ENCODE measurements at places on chromosomes 12 and 14. TPM values are rescaled to one million over a fixed set of nuclear protein-coding genes. Genes with fewer than 3 reads are reported as not detected.

The C1S gene
- total RNA-seq: 3.0 TPM

DNA sequence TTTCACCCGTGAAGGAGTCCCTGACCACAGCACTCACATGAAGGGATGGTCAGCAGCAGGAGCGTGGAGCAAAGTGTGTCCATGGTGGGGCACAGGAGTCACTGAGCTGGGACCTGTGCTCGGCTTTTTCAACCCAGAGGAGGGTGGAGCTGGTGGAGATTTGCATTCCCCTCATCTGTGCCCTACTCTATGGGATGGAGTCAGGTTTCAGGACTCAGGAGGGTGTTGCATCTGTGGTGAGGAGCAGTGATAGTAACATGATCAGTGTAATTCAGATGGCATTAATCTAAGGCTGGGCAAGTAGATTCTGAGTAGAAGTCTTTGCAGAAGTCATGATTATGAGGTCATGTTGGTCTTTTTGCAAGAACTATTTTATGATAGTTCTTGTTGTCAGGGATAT is 511.9 kb downstream of the TMEM121 start:
- no peak for DNase-seq

The CCDC177 gene
- 0.07 TPM for total RNA-seq

The ACSS3 gene
- total RNA-seq: 19.4 TPM

DNA sequence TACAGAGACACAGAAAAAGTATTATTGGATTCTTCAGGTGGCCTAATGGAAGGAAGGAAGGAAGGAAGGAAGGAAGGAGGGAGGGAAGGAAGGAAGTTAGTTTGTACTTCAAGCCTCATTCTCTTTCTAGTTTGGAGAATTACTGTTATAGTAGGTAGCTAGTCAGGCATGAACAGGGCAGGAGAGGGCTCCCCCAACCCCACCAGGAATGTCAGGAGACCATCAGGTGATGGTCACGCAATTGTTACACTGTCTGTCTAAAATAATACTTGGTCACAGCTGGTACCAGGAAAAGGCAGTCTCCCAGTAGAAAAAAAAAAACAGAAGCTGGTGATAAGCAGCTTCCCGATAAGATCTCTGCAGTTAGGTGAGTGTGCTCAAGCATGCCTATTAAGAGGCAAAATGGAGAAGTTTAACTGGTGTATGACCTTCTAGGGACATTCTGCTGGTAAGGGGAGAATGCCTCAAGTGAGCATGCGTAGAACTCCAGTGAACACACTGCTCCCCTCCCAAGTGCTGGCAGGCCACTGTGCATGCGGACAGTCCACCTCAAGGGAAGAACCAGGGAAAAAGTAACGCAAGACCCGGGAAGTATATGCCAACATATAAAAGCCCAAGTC is 358.4 kb upstream of the SOX5 start:
- no peak for DNase-seq

GRCh38 chr12:57454566-57455373 is at the start of gene INHBE:
TSS of gene INHBE (plus strand) at chr12:57455307. CDS start at chr12:57455537, 230 bp downstream.
- DNase-seq: peak; percentile 89

DNA sequence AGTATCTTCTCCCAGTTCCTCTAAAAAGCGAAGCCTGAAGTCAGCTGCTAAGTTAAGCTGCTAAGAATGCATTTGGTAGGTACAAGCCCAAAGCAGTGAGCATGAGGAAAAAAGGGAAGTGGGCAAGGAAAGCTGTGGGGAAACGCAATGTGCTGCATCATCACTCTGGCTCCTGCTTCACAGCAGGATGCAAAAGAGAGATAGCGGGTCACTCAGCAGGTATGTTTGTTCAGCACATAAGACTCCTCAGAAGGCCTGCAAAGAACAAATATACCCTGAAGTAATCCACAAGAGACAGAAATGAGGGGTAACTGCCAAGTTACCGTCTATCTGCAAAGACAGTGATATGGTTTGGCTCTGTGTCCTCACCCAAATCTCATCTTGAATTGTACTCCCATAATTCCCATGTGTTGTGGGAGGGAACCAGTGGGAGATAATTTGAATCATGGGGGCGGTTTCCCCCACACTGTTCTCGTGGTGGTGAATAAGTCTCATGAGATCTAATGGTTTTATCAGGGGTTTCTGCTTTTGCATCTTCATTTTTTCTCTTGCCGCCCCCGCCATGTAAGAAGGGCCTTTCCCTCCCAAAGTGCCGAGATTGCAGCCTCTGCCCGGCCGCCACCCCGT is 127.4 kb upstream of the EGLN3 start:
- no peak for DNase-seq

- DNase-seq: peak; percentile 88
These were observed 100.7 kb downstream of the C2CD5 start for GRCh38 chr12:22443379-22444316.

DNA sequence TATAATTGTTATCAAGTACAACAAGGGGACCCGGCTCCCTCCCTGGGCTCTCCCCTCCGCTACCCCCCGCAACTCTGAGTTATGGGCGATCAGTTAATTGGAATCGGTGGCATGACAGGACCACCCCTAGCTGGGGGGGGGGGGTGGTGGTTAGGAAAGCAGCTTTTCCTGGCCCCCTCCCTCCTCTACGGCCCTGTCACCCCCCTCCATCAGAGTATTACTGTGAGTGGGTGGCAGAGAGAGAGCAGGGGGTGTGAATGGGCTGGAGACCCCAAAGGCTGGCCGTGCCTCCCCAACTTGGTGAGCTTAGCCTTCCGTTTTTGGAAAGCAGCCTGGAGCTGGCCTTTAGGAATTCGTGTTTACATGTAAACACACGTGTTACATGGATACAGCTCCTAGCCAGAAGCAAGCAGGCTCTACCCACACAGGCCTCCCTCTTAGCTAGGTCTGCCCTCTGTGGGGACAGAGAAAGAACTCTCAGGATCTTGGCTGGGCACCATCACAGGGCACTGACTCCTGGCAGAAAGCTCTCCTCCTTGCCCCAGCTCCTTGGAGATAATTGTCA is 1.1 kb upstream of the HOXC4 start:
- DNase-seq: no peak

The CAPZA3 gene
- not detected for total RNA-seq

- no peak for DNase-seq
These were observed 1.2 kb downstream of the ITGA5 start for GRCh38 chr12:54417712-54418440.

DNA sequence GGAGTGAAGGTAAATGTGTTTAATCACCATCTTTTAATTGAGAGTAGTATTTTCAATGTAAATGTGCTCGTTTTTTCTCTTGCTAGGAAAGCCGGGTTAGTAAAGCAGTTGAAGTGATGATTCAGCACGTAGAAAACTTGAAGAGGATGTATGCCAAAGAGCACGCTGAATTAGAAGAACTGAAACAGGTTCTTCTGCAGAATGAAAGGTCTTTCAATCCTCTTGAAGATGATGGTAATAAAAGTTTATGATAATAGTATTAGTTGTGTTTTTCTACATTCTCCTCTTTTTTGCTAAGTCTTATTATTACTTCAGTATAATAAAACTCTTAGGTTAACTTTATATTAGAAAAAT is 93.9 kb downstream of the DNAI7 start:
- no peak for DNase-seq

DNA sequence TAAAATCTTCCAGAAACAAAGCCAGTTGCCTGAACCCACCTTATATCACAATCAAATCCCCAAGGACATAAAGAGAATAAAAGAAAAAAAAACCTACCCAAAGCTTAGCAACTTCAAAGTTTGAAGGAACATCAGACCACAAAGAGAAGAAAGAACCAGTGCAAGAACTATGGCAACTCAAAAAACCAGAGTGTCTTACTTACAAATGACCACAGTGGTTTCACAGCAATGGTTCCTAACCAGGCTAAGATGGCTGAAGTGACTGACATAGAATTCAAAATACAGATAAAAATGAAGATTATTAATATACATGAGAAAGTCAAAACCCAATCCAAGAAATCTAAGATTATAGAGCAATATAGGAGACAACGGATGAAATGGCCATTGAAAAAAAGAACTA is 56.7 kb downstream of the APOBEC1 start:
- no peak for DNase-seq

GRCh38 chr12:98894412-98895085 is 249.5 kb downstream of the APAF1 start:
- peak; percentile 5 for DNase-seq

DNA sequence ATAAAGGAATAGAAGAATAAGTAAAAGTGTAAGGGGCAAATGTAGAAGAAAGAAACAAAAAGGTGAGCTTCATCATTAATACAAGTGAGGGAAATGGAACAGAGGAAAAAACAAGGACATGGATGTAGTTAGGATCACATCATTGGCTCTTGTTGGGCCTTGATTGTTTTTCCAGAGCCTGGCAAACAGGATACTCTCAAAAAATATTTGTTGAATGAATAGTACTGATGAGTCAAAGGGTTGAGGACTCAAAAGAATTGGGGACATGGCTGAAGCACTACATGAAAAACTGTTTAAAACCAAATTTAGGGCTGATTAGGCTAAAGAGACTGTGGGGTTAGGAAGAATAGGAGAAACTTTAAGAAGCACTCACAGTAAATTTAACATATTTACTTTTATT is 11.4 kb upstream of the SRP54 start:
- DNase-seq: no peak

- DNase-seq: no peak
These were observed 24.0 kb downstream of the TTC9 start for GRCh38 chr14:70665448-70666360.

- no peak for DNase-seq
These were observed 44.4 kb downstream of the DDX51 start for GRCh38 chr12:132099739-132100138.

GRCh38 chr14:106268013-106268727 is 741.8 kb downstream of the TMEM121 start:
- no peak for DNase-seq

DNA sequence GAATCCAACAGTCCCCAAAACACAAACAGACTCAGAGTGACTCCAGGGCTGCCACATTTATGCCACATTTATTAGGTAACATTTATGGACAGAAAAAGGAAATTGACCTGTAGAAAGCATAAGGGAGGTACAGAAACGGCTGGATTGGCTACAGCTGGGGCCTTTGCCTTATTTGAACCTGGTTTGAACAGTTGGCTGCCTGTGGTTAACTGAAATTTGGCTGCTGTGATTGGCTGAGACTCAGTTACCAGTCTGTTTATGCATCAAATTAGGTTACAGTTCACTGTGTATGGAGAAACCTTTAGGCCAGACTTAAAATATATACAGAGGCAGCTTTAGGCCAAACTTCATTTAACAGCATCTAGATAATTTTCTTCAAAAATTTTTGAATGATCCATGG is 27.8 kb upstream of the PCNX1 start:
- DNase-seq: no peak

GRCh38 chr12:45697371-45697770 is 32.1 kb upstream of the ARID2 start:
- DNase-seq: no peak

DNA sequence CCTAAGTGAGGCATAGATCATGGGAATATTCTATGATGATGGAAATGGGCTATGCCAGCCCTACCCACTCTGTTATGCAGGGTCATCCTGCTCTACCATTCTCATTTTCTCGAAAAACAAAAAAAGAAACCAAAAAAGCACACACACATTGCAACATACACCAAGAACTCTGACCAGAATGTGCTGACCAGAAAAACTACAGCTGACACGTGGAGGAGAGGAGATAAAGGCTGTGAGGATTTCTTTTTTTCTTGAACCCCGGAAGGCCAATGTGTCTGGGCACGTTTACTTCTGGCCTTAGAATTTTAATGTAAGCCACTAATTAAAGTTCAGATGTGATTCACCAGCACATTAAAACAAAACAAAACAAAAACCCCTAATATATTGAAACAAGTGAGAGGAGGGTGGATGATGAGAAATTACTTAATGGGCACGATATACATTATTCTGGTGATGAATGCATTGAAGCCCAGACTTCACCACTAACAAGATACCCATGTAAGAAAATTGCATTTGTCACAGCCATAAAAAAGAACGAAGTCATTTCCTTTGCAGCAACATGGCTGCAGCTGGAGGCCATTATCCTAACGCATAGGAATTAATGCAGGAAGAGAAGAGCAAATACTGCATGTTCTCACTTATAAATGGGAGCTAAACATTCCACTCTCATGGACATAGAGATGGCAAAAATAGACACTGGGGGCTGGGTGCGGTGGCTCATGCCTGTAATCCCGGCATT is 66.3 kb upstream of the PLEKHG3 start:
- no peak for DNase-seq

DNA sequence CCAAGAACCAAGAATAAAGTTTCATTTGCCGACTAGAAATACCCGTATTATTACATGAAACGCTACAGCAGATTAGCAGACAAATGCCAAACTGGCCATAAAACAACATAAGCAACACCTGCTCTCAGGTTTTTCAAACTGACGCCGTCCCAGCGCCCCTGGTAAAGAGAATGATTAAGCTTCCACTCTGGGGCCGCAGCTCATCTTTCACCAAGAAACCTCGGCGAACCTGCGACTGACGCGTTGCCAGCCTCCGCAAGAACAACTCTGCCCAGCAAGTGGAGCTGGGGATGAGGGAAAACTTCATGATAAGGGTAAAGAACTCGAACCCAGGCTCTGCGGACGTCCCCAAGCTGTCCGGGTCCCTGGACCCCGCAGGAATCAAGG is 530 bp downstream of the ARL1 start:
- DNase-seq: no peak

The ISM2 gene
- total RNA-seq: 0.83 TPM

The EFCAB11 gene
- 13.1 TPM for total RNA-seq

- DNase-seq: no peak
These were observed 11.2 kb upstream of the DYNC1H1 start for GRCh38 chr14:101953151-101953550.

GRCh38 chr14:89283327-89284060 is 133.5 kb downstream of the FOXN3 start:
- DNase-seq: no peak

DNA sequence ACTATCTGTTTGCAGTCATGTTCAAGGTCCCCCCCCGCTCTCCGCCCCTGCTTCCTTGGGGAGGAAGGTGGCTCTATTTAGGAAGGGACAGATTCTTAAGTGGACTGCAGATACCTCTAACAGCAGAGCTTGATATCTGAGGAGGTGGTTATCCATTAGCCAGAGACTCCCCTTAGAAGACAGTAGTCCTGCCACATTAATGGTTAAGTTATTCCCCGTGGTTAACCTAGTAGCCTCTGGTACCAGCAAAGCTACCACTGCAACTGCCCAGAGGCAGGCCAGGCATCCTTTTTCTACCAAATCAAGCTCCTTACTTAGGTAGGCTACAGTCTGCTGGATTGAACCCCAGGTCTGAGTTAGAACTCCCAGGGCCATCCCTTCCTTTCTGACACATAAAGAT is 162.1 kb upstream of the AVPR1A start:
- DNase-seq: no peak

The DDX51 gene
- total RNA-seq: 15.6 TPM

DNA sequence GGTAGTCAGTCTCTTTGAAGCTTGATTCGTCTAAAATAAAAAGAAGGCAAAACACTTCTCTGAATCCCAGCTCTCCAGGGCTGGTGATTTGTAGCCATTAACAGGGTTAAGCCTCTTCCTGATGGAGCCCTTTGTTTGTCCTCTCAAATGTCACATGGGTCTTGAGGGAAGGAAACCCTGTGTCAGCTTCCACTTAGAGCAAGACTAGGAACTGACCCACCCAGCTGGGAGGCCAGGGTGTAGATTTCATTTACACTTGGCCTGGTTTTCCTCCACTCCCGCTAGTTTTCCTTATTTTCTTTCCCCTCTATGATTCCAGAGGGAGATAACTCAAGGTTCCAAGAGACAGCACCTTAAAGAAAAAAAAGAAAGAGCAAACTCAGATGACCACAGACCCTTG is 230.5 kb upstream of the EGLN3 start:
- no peak for DNase-seq

The FAM222A gene
- total RNA-seq: 42.9 TPM

GRCh38 chr12:74204236-74204635 is 333.4 kb upstream of the ATXN7L3B start:
- no peak for DNase-seq

The RBP5 gene
- total RNA-seq: 0.95 TPM
